ENCODE measurements at places on chromosomes 6 and 20.

- DNase-seq = no peak
Observed at GRCh38 chr6:53487080-53487479, 57.8 kb downstream of the GCLC start.

- DNase-seq = peak; percentile 72
Observed at GRCh38 chr6:26175428-26176181, 88.4 kb downstream of the HFE start.

- peak; percentile 39 for DNase-seq
Observed at GRCh38 chr20:64261138-64261537, 5.6 kb downstream of the PCMTD2 start.

DNA sequence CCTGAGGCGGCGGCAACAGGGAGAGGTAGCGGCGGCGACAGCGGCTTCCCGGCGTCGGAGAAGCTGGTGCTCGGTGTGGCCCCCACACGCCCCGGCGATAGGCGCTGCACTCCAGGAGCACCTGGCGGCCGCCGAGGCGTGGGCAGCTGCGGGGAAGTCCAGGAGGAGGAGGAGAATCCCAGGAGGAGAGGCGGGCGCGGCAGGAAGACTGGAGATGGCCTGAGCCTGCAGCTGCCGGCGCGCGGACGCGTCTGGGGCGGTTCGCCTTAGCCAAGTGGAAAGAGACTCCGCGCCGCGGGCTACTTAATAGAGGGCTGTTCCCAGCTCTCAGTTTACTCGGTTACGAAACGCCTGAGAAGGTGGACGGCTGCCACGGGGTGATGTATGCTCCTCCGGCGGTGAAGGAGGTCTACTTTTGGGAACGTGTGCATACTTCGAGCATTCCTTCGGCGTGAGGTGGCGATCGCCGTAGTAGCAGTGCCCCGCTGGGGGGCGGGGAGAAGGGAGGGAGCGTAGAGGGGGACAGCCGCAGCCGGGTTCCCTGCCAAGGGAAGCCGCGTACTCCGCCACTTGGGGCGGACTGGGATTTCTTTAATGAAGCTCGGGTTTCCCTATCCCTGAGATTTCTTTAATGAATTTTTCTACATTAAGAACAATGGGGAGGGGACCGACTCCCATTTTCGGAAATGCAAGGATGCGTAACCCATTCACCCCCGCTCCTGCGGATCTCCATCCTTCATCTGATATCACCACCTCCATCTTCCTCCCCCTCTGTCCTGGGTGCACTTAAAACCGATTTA is at the start of gene COL12A1:
Gene COL12A1 (minus strand): TSS at position 278 of the 800 bp plus-strand sequence. CDS start 3,261 bp downstream, outside the sequence.
- DNase-seq = peak; percentile 99
